ENCODE measurements at places on chromosomes 2 and 18.

DNA sequence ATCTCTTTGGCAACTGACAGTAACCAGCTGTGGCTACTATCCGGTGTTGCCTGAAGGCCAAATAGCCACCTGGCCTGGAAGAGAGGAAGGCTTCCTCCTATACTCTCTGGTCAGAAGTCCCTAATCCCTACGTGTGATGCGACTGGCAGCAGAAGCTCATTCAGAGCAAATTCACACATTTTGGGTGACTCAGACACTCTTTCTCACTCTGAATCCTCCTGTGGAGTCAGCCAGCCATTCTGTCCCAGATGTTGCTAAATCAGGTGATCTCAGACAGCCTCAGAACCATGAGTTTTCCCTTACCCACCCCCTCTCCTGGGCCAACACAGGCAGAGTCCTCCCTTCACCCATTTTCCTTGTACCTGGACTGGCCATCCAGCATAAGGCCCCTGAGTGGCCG is 34.7 kb downstream of the CFAP53 start:
- DNase-seq, result peak; percentile 5

- no peak for DNase-seq
Measured at GRCh38 chr2:42767899-42768705, 4.2 kb upstream of the OXER1 start.

DNA sequence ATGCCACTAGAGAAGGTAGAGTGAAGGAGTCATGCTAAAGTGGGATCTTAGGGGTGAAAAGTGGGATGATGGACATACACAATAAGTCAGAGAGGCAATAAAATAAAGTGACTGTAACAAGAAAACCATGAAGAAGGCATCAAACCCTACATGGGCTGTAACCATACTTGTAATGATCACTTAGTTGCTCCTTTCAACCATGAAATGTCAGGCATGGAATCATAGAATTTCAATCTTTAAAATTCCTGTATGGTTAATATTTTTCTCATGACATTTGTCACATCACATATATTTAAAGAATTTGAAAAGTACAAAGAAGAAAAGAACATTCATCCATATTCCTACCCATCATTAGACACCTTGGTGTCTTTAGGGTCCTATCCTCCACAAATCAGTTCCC is 20.9 kb upstream of the SETBP1 start:
- DNase-seq, result no peak

DNA sequence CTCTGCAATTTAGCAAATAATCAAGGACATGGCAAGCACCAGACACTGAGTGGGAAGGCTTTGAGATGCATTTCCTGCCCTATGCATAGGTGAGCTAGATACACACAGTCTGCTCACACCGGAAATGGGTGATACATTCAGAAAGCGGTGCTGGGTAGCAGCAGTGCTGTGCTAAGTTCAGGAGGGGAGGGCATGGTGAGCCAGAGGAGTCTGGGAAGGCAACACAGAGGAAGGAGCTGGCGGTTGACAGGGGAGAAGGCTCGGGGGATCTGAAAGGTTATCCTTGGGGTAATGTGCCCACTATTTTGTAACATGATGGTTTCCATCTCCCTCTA is 57.4 kb upstream of the EPAS1 start:
- DNase-seq, result peak; percentile 47

DNA sequence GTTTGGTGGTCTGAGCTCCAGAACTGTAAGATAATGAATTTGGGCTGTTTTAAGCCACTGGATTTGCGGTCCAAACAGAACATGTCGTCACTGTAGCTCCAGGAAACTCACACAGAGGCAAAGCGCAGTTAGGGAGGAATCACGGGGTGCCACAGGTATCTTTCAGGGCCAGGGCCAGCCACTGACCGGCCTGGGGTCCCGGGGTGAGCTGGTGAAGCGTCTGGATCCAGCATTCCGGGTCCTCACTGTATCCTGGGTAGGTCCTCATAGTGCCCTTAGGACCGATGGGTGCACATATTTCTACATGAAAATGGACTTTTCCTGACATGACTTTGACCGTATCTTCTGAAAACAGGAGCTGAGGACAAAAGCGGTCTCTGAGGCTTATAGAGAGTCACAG is 196.0 kb upstream of the HDAC4 start:
- DNase-seq, result no peak

DNA sequence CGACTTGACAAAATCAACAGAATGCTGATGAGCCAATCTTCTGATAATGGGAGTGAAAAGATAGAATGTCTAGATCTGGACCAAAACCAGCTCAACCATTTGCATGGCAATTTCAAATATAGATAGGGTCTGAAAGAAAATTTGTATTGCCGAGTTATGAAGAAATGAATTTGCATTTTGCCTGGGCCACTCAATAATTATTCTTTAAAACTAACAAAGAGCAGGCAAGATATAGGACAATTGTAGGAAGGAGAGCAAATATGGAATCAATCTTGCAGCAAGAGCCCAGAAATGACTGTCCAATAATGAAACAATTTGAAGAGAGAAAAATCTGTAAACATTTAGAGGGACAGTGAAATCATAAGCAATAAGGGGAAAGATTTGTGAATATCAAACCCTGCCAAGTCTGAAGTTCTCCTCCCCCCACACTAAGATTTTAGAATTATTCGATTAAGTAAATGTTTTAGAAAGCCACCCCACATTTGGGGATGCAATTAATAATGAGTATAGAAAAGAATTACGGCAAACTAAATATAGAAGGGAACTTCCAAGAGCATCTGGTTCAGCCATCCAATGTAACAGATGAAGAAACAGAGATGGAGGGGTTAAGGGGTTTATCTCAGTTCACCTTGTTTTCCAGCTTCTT is 377.4 kb downstream of the SETBP1 start:
- no peak for DNase-seq

- no peak for DNase-seq
Measured at GRCh38 chr2:77185052-77185451, 337.1 kb downstream of the LRRTM4 start.

DNA sequence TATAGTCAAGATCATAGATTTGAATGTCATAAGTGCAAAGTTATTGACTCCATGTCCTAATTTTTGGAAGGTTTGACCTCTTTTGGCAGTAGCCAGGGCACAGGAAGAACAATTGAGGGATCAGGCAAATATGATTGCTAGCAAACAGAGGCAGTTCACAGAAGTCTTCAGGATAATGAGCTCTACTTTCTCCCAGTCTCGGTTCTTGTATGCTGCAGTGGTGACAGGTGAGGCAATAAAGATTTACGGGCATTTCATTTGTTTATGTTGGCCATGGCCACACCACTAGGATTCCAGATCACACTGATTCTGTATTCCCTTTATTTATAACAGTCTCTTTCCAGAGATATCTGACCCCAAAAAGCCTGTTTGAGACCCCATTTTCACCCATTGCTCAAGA is 137.5 kb downstream of the UBR3 start:
- no peak for DNase-seq

DNA sequence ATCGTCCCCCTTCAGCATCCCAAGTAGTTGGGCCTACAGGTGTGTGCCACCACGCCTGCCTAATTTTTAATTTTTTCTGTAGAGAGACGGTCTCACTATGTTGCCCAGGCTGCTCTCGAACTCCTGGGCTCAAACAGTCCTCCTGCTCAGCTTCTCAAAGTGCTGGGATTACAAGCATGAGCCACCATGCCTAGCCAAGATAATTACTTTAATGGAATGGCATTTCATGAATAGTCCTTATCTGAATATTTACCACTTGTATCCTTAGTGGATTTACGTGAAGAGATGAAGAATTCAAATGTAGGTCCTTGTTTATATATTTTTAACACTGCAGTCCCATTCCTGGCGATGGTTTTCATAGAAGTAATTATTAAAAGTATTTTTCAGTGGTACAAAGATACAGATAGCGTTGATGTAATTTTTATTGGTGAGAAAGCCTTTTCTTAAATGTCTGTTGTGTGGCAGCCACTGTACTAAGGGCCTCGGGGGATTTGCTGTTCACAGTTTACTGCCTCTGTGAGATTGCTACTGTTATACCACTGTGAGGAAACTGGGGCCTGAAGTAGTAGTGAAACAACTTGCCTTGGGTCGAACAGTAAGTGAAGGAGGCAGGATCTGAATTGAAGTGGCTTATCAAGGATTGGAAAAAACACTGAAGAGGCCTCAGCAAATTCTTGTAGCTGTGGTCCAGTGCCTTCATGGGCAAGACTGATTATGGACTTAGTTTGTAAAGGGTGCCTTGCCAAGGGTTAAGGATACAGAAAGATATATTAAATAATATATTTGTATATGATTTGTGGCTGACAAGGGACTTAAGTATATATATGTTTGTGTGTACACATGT is 151.2 kb downstream of the PRPF40A start:
- no peak for DNase-seq

GRCh38 chr2:133780099-133780996 is 212.1 kb upstream of the NCKAP5 start:
- DNase-seq, result no peak

DNA sequence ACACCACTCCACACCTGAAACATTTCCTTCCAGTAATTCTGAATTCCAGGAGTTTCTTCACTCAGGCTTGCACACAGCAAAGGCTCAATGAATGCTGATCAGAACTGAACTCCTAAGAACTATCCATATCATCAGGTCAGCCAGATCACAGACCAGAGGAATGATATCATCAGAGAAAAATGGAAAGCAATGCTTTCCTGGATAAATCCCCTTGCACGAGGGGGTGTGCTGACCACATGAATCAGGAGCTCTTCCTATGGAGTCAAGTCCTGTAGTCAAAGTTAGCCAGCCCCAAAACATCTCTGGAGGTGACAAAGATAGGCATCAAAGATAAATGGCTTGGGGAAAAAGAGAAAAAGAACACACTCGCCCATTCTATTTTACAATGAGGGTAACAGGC is 83.8 kb upstream of the ACVR2A start:
- DNase-seq, result no peak

DNA sequence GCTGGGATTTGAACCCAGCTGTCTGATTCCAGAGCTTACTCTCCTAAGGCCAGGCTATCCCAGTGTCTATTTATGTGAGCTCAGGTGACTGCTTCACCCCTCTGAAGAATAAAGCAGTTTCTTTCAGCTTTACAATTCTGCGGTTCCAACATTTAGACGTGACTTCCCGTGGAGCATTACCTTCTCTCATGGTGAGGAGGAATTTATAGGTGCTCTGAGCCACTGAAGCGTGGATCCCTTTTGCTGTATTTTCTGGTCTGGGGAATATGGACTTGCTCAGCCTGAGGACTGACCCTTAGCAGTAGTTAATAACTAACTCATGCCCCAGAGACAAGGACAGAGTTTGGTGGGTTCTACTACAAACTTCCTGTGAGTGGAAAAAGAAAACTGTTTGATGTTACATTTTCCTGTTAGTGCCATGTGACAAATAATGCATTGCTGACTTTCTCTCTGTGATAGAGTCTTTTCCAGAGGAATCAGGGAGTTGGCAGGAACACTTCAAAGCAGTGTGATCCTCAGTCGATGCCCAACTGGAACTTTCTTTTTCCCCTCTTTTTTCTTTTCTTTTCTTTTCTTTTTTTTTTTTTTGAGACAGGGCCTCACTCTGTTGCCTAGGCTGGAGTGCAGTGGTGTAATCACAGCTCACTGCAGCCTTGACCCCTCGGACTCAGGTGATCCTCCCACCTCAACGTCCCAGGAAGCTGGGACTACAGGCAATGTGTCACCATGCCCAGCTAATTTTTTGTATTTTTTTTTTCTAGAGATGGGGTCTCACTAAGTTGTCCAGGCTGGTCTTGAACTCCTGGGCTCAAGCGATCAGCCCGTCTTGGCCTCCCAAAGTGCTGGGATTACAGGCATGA is 21.9 kb downstream of the CASP10 start:
- DNase-seq, result no peak

DNA sequence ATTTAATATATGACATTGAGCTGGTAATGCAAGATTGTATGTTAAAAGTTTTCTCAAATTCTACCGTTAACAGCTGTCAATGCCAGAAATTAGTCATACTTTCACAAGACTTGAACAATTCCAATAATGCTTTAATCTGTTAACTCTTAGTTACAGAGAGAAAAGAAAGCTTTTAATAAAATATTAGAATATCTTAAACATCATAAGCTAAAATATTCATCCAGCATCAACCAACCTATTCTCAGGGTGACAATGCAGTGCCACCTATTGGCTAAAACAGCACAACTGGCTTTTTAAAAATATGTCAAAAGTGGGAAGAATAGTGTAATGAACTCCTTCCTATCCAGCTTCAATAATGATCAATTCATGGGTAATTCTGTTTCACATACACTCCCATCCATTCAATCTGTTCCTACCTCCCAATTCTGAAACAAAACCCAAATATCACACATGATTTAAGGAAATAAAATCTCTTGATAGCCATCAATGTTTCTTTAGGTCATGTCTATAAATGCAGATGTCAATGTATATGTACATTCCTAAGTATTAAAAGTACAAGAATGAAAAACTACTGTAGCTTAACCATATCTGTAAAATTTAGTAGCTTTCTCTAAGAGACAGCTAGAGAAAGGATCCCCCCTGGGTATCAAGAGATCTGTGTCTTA is 79.8 kb upstream of the CCDC141 start:
- DNase-seq, result no peak

GRCh38 chr18:57660961-57661360 is 39.3 kb upstream of the NARS1 start:
- no peak for DNase-seq

- DNase-seq, result peak; percentile 70
Measured at GRCh38 chr2:106542746-106543359, 55.7 kb downstream of the CD8B2 start.

DNA sequence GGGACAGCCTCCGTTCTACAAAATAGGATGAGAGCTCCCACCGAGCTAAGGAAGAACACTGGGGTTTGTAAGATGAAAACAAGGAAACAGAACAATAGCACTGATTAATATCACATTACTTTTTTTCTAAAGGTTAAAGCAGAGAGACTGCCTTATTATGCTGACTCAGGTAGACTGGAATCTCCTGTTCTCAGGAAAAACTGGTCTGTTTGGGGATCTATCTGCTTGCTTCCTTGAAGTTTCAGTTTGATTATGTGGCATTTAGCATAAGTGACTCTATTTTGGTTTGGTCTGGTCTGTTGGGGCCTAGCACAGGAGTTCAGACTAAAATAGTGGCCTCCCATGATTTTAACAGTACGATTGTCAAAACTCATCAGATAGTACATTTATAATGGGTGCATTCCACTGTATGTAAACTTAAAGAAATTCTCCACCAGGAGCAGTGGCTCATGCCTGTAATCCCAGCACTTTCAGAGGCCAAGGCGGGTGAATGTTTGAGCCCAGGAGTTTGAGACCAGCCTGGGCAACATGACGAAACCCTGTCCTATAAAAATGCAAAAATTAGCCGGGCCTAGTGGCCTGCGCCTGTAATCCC is 64.1 kb upstream of the NDUFV2 start:
- no peak for DNase-seq
